ENCODE measurements at places on chromosomes 1 and 21. TPM values are rescaled to one million over a fixed set of nuclear protein-coding genes. Genes with fewer than 3 reads are reported as not detected.

DNA sequence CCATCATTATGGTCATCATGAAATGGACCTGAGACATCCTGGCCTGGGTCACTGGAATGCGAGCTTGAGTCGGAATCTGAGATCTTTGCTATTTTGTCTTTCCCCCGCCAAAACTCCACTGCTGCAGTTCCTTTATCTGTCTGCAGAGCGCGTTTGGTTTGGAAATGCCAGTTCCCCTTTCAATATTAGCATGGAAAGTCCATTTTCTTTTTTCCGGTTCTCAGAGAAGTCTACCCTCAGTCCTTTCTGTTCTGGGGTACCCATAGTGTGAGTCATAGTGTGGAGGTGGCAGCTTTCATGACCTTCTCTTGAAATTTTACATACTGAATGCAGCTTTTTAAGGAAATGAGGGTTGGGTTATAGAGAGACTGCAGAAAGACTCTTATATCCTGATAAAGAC lies 14.6 kb downstream of the CACNA1E start:
- no peak for DNase-seq
- no peaks in the 10 kb centered on the region for H3K36me3 ChIP-seq
- H3K27me3 ChIP-seq, result no peaks in the 10 kb centered on the region
- H3K4me1 ChIP-seq, result no peaks in the 10 kb centered on the region
- H3K27ac ChIP-seq, result no peak overlapping the region

DNA sequence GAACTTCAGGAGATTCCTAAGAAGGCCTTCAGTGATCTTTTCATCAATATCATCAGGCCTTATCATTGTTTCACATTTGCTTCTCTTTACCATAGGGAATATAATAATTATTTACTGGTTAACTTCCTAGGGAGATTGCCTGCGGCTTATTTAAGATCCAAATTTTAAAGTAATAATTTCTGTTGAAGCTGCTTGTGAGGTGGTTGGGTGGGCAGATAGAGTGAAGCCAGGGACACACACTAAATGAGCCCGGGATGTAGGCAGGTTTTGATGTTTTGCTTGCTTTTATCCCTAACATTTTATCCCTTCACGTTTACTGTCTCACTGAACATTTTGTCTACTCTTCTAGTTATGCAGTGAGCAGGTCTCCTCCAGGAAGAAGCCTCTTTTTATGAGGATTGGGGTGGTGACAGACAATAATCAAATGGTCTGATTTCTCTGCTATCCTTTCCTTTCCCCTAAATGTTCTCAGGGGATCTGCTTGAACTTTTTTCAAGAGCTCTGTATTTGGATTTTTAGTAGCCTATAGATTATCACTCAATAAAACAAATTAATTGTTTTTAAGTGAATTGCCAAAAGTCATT lies 164.7 kb downstream of the RUNX1 start:
- peak overlapping the region; percentile 97 for H3K27ac ChIP-seq
- peak overlapping the region; percentile 0 for H3K4me3 ChIP-seq
- H3K4me1 ChIP-seq, result peaks cover 9% of the 10 kb centered on the region

The EPRS1 gene
- 65.9 TPM for total RNA-seq

GRCh38 chr21:31184459-31184858 lies 146.2 kb upstream of the KRTAP19-8 start:
- H3K27me3 ChIP-seq, result no peaks in the 10 kb centered on the region
- no peaks in the 10 kb centered on the region for H3K4me1 ChIP-seq
- H3K4me3 ChIP-seq, result no peak overlapping the region
- no peak overlapping the region for H3K27ac ChIP-seq

The TMEM269 gene
- total RNA-seq, result 0.37 TPM

The DYNLT4 gene
- not detected for total RNA-seq

The FUCA1 gene
- 231 TPM for total RNA-seq

GRCh38 chr21:43881283-43881682 lies 16.3 kb downstream of the AGPAT3 start:
- no peaks in the 10 kb centered on the region for H3K36me3 ChIP-seq
- H3K4me3 ChIP-seq, result no peak overlapping the region
- peaks cover 32% of the 10 kb centered on the region for H3K4me1 ChIP-seq
- DNase-seq, result no peak
- H3K27ac ChIP-seq, result no peak overlapping the region

- no peak for DNase-seq
- no peak overlapping the region for H3K4me3 ChIP-seq
- H3K4me1 ChIP-seq, result peaks cover 49% of the 10 kb centered on the region
- H3K36me3 ChIP-seq, result no peaks in the 10 kb centered on the region
Observed at GRCh38 chr21:37450445-37450941, 83.9 kb downstream of the DYRK1A start.

The LMOD1 gene
- total RNA-seq, result 166 TPM

DNA sequence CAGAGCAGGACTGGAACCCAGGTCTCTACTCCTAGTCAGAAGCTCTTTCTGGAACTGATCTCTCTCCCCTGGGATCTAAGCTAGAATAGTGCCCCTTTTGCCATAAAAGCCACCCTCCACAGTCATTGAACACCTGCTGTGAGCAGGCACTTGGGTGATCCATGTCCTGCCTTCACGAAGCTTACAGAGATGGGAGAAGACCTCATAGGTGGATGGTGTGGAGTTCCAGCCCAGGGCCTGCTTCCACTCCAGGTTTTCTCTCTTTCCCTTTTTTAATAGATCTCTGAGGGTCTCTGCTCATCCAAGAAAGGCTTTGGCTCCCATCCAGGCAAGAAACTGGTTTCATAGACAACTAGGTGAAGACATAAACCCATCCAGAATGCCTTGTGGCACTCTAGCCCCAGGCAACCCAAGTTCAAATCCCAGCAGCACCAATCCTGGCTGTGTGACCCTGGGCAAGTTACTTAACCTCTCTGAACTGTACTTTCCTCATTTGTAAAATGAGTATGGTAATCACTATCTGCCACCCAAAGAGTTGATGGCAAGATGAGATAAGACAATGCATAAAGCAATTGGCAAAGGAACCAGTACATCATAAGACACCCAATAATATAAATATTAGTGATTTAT lies 46.4 kb upstream of the TMEM51 start:
- H3K27ac ChIP-seq, result no peak overlapping the region
- no peak for DNase-seq
- H3K36me3 ChIP-seq, result no peaks in the 10 kb centered on the region
- no peaks in the 10 kb centered on the region for H3K27me3 ChIP-seq

DNA sequence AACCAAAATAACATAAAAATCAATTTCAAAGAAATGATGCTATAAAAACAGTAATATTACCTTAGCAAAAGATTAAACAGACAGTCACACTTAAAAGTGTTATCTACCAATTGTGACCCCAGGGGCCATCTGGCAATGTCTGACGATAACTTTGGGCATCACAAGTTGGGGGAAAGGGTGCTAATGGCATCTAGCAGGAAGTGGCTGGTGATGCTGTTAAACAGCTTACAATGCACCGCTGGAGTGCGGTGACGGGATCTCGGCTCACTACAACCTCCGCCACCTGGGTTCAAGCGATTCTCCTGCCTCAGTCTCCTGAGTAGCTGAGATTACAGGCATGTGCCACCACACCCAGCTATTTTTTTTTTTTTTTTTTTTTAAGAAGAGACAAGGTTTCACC lies 27.6 kb downstream of the NUP133 start:
- no peaks in the 10 kb centered on the region for H3K27me3 ChIP-seq
- H3K36me3 ChIP-seq, result no peaks in the 10 kb centered on the region
- no peaks in the 10 kb centered on the region for H3K4me1 ChIP-seq
- DNase-seq, result no peak

The OR2T29 gene
- not detected for total RNA-seq

The CYP4A22 gene
- total RNA-seq, result not detected

The PHF13 gene
- total RNA-seq, result 17.3 TPM

Data from transverse colon (tissue), 4 donors.